ENCODE measurements at places on chromosomes 12 and 14.

DNA sequence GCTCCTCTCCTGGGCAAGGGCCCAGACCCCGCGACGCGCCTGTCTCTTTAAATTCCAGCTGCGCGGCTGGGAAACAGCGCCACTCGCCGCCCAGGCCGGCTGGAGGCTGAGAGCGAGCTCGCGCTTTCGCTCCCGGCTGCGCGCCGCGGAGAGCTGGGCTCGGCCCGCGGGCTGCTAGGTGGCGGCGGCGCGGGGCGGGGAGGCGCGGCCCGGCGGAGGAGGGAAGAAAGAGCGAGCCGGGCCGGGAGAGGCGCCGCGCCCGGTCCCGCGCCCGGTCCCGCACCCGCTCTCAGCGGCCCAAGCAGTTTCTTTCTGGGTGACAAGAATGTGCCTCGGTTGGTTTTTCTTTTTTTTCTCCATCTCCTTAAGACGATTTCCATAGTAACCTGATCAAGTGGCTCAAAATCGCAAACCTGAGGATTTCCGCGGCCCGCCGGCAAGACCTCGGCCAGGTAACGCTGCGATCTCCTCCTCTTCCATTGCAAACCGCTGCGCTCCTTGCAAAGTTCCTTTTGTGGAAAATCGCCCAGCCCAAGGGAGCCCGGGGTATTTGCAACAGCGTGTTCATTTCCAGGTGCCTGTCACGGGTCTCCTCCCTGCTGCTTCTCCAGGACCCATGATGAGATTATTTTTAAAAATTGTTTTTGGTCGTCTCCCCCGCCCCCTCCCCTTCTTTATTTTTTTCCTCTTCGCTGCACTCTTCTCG lies 259.5 kb upstream of the E2F7 start:
- peak; percentile 4 for DNase-seq

DNA sequence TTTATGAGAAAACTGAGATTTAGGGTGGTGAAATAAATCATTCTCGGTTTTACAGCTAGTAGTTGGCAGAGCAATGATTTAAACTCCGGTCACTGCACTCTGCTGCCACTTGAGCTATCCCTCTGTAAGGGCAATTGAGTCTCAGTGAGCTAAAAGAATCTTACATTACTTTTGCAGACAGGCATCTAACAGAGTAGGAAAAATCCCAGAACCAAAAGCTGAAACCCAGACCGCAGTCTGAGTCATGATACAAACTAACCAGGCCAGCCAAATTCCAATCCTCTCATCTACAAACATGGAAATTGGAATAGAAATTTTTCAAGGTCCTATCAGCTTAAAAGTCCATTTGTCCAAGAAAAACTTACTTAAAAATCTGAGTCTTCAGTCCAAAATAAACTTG lies 73.7 kb downstream of the ANKS1B start:
- no peak for DNase-seq

DNA sequence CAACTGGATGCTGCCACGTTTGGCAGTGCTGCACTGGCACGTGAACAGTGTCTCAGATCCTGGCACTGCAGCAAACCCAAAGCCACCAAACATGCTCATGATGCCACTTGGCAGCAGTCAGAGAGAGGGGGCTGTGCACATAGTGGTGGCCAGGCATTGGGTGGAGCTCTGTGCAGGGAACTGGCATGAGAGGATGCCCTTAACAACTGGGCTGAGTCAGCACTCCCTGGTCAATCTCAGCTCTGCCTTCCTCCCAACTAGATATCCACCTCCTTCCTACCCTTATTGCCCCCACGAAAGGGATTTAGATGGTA lies 37.0 kb downstream of the ZFHX2 start:
- DNase-seq, result no peak

DNA sequence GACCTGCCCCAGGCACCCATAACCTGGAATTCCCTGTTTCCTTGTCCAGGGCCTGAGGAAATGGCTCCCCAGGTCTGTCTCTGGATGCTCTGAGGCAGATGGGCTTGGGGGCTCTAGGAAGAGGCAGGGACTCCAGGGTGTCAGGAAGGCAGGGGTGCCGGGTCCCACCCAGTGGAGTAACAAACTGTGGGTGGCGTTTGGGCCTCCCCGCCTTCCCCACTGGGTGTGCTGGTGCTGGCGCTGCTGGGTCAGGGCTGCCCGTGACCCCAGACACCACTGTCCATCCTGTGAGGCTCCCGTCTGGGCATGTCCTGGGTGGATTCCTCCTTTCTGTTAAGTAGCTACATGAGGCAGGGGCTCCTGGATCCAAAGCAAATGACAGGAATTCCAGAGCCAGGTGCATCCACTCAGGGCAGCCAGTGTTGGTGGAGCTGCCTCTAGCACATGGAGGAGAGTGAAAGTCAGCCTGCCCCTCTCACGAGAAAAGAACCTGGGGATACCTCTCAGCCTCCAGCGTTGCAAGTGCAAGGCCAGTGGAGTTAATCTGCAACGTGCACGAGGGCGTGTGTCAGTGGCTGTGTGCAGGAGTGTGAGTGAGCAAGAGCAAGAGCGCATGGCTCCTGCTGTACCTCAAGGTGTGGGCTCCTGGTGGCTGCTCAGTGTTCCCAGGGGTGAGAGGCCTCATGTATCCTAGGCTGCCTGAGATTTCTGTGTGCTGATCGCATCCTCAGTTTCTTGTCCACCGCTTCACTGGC lies 403.1 kb downstream of the TMEM121 start:
- no peak for DNase-seq

- no peak for DNase-seq
Observed at GRCh38 chr14:88868558-88869159, 44.2 kb downstream of the TTC8 start.

GRCh38 chr14:101025131-101025530 lies 121.6 kb upstream of the RTL1 start:
- DNase-seq, result no peak
